ENCODE measurements at places on chromosomes 4 and X.
A peak's percentile ranks its signal among the peaks of the same experiment; 100 is the strongest.

- DNase-seq: no peak
These were observed 9.5 kb upstream of the CENPE start for GRCh38 chr4:103207673-103208072.

DNA sequence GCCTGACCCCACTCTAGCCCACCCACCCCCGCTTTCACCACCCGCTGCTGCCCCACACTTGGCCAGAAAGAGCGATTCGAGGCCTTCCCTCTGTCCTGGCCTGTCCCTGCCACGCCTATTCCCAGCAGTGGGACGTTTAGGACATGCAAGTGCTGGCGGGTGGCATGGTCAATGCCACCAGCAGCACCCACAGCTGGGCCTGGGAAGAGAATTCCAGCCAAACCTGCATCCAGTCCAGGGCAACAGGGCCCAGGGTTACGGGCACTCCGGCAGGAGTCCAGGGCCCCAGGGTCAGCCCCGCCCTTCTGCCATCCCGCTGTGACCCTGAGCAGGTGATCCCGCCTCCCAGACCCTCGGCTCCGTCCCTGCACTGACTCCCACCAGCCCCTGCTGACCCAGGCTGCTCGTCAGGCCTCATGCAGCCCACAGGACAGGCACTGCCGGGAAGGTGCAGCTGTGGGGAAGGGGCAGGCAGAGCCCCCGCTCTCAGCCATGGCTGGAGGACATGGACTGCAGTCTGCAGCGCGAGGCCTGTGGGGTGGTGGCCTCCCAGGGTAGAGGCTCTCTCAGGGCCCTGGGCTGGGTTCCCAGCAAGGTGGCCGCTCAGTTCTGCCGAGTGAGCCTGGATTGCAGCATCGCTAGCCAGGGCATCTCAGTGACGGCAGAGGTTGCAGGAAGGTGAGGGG lies 6.8 kb upstream of the HTRA3 start:
- no peak for DNase-seq

DNA sequence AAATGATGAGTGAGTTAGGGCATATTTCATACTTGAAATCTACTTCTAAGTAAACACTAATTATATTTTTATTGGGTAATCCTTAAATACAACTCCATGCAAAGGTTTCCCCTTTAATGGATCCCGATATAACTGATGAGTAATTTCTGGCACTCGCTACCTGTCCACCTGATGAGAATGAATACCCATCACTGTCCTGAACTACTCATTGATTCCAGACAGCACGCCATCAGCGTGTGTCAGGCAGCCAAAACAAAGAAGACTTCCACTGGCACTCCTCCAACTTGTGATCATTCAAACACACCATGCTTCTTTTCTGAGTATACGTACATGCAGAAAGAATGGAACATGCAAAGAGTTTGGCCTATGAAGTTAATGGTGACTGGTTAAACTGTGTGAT lies 69.4 kb downstream of the HCCS start:
- no peak for DNase-seq

DNA sequence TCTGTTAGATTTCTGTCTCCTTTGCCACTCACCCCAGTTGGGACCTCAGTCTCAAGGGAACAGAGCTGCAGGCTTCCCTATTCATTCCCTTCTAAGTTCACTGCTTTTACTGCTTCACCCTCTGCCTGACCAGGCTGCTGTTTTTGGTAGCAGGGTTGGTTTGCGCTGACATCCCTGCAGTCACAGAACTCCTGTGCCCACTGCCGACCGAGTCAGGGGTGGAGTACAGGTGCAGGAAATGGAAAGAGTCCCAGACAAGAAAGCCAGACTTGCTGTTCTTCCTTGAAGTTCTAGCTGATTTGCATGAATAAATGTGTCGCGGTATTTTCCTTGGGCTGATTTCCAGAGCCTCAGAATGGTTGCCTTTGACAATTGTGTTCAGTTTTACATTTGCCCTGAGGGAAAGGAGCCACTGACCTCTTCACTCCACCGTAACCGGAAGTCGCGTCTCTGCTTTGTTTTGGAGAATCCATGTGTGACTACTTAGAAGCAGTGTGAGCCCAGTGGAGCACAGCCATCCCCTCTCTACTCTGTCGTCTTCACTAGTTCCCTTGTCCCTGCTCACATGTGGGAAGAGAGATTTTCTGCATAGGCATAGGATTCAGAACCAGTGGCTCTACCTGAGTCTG lies 84.8 kb downstream of the TNIP2 start:
- no peak for DNase-seq

- no peak for DNase-seq
These were observed 541.3 kb downstream of the GBA3 start for GRCh38 chr4:23234018-23234417.

- DNase-seq: no peak
These were observed 218.6 kb upstream of the HTR2C start for GRCh38 chrX:114365065-114365834.

GRCh38 chr4:6782846-6783110 lies 251 bp downstream of the KIAA0232 start:
- no peak for DNase-seq

DNA sequence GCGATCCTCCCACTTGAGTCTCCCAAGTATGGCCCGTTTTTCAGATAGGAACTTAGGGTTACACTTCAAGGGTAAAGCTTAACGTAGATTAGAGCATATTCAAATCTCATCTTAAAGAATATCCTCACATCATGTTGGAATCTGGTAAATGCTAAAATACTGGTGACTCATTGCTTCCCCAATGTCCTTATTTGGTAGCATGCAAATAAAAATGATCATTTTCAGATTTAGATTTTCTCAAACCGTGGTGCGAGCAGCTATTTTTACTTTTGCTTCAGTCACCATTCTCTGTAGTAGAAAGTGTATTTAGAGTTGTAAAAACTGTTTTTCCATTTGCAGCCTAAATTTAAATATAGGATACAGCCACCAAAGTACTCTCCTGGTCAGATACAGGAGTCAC lies 101.5 kb upstream of the MAML3 start:
- DNase-seq: no peak

GRCh38 chr4:141410839-141411238 lies 190.1 kb downstream of the ZNF330 start:
- no peak for DNase-seq

- peak; percentile 52 for DNase-seq
These were observed 75.2 kb upstream of the NUDT6 start for GRCh38 chr4:122997463-122998101.

- no peak for DNase-seq
These were observed 113.7 kb upstream of the TSPAN5 start for GRCh38 chr4:98771959-98772632.

DNA sequence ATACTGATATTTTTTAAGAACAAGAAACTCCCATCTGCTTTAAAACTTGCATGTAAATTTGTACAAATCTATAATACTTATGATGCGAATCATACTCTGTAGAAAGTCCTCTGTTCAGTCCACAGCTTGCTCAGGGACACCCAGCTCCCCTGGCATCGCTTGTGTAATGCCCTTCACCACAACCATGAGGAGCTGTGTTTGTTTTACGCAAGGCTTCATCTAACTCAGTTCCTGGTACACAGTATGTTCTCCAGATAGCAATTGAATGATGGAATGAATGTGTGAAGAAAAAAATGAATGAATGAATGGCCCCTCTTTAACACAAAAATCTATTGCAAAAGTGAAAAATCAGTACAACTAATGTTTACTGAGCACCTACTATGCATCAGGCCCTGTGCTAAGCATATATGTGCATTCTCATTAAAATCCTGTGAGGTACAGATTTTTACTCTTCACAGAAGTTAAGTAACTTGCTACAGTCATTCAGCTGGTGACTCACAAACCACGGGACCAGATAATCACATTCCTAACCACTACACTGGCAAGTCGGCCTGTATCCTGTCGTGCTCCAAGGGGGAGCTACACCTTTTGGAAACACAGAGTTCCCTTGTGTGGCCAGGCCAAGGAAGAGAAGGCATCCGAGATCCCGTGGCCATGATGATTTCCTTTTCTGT lies 58.7 kb upstream of the KDR start:
- no peak for DNase-seq

DNA sequence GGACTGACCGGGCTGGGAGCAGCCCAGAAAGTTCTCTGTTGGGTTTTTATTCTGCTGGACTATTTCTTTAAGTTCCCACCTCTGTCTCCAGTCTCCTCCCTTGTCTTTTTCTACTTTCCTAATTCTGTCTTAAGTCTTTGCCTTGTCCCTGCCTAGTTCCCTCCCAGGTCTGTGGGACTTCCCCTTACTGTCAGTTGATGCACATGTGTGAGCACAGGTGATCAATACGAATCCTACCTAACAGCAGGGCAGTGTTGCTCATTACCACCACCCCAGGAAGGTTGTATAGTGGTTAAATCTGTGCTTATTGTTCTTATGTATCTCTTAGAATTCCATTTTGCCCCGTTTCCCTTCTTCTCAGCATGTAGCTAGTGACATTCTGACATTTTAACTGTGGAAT lies 62.1 kb downstream of the GALNTL6 start:
- DNase-seq: no peak

GRCh38 chr4:163988391-163988790 lies 493.9 kb downstream of the TMA16 start:
- DNase-seq: no peak

- no peak for DNase-seq
These were observed 71.6 kb downstream of the AMELX start for GRCh38 chrX:11364835-11365234.

- no peak for DNase-seq
These were observed 817 bp upstream of the WDR19 start for GRCh38 chr4:39181520-39181904.

DNA sequence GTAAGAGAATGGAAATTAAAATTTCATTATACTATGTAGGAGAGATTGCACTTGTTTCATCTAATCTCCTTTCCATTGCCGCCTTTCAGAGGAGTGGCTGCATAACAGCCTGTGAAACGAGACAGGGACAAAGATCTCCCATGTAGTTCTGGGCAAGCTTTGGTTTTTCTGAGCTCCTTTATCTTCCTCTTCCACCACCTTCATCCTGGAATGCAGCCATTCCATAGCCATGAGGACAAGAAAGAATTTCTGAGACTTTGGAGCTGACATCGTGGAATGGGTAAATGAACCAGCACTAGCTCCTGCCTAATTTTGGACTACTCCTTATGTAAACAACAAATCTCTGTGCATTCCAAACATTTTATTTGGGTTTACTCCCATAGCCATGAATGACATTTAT lies 1587.3 kb upstream of the TENM3 start:
- no peak for DNase-seq

DNA sequence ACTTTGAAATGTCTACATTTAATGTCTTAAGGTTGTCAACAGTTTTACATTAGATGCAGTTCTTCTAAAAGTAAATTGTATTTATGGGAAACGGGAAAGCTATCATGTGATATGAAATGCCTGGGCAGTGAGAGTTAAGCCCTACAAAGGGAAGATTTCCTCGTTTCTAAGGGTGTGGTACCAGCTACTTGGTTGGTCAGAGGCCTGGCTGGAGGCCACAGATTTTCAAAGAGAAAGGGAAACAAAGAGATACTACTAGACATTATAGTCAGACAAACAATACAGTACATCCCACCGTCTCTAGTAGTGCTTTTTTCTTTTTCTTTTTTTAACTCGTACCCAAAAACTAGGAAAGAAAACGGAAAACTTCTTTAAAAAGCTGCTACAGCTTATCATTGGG lies 467.8 kb downstream of the PCDH7 start:
- DNase-seq: no peak

- DNase-seq: no peak
These were observed 92.6 kb upstream of the MAPK10 start for GRCh38 chr4:86452422-86452891.

GRCh38 chr4:19375931-19376330 lies 875.8 kb upstream of the SLIT2 start:
- DNase-seq: no peak

- no peak for DNase-seq
These were observed 20.9 kb downstream of the HMGB3 start for GRCh38 chrX:151004085-151004484.

GRCh38 chr4:107050525-107051135 lies 14.5 kb upstream of the DKK2 start:
- DNase-seq: no peak

DNA sequence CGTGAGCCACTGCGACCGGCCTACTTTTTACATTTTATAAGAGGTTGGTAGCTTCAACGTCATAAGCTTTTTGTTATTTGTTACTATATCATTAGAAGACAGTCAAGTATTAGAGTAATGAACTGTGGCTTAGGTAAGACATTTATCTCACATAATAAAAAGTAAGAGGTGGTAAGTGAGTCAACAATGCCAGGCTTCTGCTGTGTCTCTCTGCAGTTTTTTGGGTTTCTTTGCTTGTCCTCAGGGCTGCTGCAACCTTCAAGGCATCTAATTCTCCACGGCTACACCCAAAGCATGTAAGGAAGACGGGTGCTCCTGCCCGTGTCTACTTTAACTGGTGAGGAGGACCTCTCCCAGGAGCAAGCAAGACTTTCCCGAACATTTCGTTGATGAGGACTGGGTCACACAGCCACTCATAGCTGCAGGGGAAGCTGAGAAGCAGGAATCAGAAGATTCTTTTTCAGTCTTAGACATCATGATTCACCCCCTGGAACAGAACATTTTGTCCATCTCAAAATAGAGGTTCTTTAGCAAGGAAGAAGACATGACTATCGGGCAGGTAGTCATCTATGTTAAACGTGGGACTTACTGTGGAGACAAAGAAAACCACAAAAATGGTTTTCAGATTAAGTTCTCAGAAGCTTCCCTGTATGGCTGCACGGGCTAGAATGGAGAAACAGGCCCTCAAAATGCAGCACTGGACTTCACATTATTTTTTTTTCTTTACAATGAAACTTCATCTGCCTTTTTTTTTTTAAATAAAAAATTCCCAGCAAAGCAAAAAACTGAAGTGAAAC lies 13.0 kb upstream of the RHOH start:
- DNase-seq: no peak

DNA sequence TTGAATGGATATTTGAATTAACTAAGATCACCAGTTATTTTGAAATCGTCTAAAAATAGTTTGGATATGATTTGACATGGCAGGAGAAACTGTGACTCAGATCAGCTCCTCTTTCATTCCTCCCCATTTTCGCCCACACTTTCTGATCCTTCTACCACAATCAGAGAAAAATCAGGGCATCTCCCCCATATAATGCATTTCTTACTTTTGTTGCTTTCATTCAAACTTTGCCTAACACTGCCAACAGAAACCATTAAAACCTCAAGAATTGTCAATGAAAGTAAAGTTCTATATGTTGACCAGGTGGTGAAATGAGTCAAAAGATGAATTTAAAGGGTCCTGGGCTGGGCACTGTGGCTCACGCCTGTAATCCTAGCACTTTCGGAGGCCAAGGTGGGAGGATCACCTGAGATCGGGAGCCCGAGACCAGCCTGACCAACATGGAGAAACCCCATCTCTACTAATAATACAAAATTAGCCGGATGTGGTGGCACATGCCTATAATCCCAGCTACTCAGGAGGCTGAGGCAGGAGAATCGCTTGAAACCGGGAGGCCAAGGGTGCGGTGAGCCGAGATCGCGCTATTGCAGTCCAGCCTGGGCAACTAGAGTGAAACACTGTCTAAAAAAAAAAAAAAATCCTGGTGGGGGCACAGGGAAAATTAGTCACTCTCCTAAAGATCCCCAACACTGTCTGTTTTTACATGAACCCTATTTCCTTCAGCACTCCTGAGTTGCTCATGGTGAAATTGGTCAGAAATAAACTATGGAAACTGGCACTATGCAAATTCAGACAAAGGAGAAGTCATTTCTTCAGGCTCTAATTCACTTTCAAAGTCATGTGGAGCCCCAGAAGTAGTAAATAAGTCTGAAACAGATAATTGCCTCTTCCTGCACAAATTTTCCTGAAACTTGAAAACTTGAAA lies 122.8 kb upstream of the NOCT start:
- DNase-seq: peak; percentile 60
